ENCODE measurements at places on chromosomes 16 and 17.

DNA sequence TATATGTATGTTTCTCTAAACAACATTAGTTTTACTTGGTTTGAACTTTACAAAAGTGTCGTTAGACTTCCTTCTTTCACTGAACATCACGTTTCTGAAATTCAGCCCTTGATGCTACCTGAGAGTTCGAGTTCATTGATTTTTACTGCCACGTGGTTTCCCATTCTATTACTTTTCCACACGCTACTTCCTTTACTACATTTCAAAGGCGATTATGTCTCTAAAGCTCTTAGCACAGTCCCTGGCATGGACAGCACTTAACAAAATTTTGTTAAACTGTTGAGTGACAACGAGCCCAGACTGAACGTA, 15.9 kb upstream of the ARHGAP17 start:
- no peak for DNase-seq

- DNase-seq = no peak
Observed at GRCh38 chr17:50560931-50561745, 623 bp downstream of the CACNA1G start.

DNA sequence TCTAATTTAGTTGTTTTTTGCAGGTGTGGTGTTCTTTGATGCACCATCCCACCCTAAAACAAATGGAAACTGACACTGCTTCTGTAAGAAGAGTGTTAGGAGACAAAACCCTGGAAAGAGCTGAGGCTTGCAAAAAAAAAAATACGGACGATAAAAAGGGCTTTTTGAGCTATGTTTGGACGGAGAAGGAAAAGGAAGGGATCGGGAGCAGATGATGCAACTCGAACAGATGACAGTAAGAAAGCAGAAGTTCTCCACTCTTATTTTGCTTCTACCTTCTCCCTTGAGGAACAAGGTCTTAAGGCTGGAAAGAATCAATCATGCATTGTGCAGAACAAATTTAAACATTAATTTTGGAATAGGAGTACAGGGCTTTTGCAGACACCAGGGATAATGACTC, 136.7 kb downstream of the MAF start:
- no peak for DNase-seq

DNA sequence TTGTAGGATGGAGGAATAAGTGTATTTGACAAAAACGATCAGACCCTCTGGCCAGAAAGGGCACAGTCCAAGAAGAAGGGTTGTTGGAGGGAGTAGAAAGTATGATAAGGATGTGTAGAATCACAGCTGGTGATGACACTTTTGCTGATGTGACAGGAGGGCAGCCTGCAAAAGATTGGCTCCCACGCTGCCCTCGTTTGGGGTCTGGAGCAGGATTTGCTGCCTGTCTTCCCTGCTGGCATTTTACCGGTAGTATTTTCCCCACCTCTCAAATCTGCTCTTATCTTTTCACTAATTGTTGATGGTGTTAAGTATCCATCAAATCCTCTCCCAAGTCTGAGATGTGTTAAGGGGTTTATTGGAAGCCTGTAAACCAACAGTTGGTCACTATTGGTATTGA, 208.8 kb downstream of the CCDC182 start:
- DNase-seq = no peak

GRCh38 chr17:81342269-81343070, 47.4 kb upstream of the SLC38A10 start:
- DNase-seq = no peak

All from activated CD4-positive, alpha-beta T cell treated with anti-CD3 and anti-CD28 coated beads for 1 hour (primary cell).